ENCODE measurements at places on chromosomes 13 and 19.

GRCh38 chr19:1501200-1501595, 10.2 kb downstream of the REEP6 start:
- no peak for DNase-seq

GRCh38 chr19:29263305-29264135, 50.6 kb upstream of the UQCRFS1 start:
- DNase-seq: peak; percentile 5

DNA sequence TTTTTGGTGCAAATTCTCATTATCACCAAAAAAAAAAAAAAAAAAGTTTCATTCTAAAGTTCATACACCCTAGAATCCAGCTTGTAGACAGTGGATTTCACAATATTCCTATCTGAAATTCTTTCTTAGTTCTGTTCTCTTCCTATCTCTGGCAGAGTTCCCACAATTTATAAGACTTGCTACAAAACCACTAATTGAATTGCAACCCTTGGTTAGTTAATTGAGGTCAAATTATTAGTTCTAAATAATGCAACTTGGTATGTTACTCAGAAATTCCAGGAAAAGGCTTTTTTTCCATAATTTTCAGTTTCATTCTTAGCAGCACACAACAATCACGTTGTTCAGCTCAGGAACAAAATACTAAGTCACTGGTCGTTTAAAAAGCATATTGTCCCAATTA, 58.5 kb downstream of the SPATA13 start:
- peak; percentile 42 for DNase-seq

GRCh38 chr19:465056-465816, 4.4 kb upstream of the SHC2 start:
- no peak for DNase-seq

DNA sequence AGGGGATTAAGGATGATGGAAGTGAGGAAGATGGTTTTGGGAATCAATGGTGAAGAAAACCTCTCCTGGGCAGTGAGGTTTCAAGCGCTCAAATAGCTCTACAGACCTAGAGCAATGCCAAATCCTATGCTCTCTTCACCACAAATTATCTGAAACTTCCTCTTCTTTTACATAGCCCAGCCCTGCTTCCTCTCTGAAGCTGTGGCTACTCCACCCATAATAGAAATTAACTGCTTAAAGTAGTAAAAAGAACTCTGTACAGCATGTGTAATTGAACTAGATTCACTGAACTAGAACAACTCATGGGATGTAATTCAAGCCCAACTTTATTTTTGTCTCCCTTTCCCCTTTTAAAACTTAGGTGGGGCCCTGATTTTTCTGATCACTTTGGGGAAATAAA, 20.4 kb upstream of the IFT88 start:
- no peak for DNase-seq

GRCh38 chr19:53960886-53961285, 1.9 kb upstream of the CACNG8 start:
- no peak for DNase-seq

DNA sequence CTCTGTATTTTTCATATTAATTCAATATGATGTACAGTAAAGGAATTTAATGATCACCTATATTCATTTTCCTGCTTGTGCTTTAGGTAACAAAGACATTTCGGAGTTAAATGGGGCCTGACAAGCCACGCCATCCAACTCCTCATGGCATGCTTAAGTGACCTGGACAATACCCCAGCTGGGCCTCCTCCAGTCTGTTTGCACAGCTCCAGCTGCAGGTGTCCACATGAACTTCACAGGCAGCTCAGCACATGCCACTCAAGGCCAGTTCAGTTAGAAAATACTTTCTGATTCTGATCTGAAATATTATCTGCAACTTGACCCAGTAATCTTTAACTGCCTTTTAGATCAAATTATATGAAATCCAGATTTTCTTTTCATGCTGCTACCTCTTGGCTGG, 89.6 kb upstream of the SLC15A1 start:
- no peak for DNase-seq

GRCh38 chr19:6406401-6406800, 13.4 kb upstream of the GTF2F1 start:
- DNase-seq: no peak

- DNase-seq: no peak
Measured at GRCh38 chr13:35502456-35502855, 26.0 kb upstream of the MAB21L1 start.

DNA sequence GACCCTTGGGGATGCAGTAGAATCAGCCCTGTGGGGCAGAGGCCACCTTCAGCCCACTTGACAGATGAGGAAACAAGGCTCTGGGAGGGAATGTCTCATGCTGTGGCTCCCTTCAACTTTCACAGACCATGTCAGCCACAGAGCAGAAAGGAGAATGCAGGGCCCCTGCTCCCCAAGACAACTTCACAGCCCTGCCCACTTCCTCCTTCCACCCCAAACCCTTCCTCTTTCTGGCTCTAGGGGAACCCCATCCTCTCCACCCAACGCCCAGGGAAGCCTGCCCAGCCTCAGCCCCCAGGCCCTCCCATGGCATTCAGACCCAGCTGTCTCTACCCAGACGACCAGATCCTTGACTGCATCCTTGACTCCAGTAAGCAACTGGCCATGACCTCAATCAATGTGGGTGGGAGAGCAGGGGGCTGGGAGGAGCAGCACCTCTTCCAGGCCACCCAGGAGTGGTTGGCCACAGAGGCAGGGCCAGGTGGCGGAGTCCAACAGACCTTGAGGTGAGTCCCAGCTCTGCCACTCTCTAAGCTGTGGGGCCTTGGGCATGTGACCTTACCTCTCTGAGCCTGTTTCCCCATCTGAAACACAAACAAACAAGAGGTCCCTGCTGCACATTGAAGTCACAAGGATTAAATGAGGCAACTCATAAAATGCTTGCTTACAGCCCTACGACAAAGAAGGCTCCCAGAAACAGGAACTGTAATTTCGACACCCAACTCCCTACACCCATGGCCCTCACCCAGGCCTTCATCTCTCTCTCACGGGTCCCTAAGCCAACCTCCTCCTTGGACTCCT, 15.8 kb downstream of the DEDD2 start:
- no peak for DNase-seq

- DNase-seq: no peak
Measured at GRCh38 chr19:32711747-32712146, 7.8 kb upstream of the TDRD12 start.

GRCh38 chr19:13007292-13008045, 12.2 kb downstream of the NFIX start:
- DNase-seq: no peak

DNA sequence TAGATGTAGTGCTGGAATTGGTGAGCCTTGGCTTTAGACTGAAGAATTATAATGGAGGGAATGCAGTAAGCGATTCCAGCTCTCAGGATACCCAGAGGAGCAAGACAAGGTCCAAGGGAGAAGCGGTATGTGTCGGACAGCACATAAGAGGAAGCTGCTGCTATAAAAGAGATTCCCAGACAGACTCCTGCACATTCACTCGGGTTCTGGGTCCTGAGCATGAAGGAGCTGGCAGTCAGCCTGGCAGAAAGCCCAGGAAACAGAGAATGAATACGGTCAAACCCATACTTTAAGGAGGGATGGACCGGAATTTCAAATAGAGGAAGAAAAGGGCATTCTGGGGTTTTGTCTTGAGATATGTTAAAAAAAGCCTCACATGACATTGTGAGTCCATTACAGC, 308.3 kb downstream of the DNAJC15 start:
- DNase-seq: no peak

DNA sequence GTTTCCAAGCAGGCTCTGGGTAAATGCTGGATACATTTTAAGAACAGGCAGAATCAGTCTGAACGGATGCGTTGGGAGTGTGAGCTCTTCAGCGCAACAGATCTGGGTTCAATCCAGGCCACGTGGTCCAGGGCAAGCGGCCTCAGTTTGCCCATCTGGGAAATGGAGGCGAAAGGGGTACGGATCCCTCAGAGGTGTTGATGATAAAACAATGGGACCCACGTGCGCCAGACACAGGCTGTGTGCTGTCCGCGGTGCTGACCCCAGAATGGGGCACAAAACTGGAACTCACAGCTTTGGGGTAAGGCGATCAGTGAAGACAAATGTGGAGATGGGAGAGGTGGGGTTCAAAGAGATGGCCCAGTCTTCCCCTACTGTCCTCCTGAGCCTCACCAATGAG, 13.1 kb upstream of the PDE4C start:
- no peak for DNase-seq

- DNase-seq: no peak
Measured at GRCh38 chr13:99911069-99911964, 60.2 kb downstream of the ZIC5 start.

DNA sequence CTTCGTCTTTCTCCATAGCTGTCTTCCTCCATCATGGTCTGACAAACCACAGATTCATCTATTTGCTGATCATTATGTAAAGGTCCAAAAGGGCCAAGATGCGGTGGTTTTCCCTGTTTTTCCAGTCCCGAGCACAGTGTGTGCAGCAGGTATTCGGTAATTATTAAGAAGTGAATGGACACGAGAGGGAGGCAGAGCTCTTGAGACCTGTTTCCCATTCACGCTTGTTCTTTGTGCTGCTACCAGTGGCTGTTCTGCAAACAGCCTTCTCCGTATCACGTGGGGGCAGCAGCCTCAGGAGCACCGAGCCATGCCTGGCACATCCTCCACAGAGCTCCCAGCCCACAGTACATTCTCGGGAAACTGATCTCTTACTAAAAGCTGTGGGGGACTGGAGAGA, 50.3 kb downstream of the CCDC70 start:
- DNase-seq: no peak

Data from fibroblast of skin of left quadriceps (primary cell).